ENCODE measurements at places on chromosomes 4 and X. TPM values are rescaled to one million over a fixed set of nuclear protein-coding genes. Genes with fewer than 3 reads are reported as not detected.
A peak's percentile ranks its signal among the peaks of the same experiment; 100 is the strongest.

GRCh38 chrX:1618689-1619088 lies 3.8 kb downstream of the ASMT start:
- DNase-seq = no peak

DNA sequence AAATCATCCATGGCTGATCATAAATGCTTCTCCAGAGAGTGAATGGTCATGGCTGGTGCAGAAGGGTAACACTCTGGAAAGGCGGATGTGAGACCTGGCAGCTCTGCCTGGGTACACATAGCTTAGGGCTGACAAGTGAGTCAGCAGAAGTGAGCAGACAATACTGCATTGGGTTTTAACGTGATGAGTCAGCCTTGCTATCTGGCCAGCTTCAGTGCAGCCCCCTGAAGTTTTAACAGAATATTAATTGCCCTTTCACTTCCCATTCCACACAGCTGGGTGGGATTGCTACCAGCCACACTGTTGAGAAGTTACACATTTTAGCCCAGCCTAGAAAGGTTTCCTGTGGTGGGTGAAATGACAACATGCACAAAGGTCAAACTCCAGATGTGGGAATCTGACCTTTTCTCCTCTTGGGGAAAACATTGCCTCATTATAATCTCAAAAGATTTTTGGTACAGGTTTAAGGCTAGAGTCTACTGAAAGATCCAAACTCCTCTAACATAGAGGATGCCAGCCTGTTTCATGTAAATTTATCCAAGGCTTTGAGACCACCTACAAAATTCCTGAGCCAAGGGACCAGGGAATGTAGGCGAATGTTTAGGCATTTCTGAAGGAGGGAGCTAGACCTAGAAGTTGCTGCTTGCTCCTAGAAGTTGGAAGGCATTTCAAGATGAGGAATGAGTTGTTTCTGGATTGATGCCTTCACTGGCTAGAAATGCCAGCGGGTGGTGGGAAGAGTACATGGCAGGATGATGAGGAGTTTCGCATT lies 230.3 kb upstream of the PGRMC2 start:
- DNase-seq = no peak

- DNase-seq = no peak
Observed at GRCh38 chrX:53253293-53254020, 27.9 kb downstream of the IQSEC2 start.

- no peak for DNase-seq
Observed at GRCh38 chr4:126603825-126604224, 1028.9 kb upstream of the INTU start.

GRCh38 chr4:123102897-123103471 lies 180.6 kb upstream of the NUDT6 start:
- DNase-seq = no peak

DNA sequence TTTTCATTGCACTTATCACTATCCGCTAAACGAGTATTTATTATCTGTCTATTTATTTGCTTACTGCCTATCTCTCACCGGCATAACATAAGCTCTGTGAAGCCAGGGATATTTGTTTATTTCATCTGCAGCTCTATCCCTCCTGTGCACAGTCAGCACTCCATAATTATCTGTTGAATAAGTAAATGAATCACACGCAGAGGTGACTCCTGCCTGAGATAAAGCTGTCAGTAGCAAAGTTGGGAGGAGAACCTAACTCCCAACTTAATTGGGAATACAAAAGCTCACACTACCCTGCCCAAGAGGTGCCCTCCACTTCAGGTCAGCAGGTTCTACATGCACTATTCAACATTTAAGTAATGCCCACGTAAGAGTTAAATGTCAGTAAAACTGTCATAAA lies 85.7 kb downstream of the CORIN start:
- DNase-seq = no peak

DNA sequence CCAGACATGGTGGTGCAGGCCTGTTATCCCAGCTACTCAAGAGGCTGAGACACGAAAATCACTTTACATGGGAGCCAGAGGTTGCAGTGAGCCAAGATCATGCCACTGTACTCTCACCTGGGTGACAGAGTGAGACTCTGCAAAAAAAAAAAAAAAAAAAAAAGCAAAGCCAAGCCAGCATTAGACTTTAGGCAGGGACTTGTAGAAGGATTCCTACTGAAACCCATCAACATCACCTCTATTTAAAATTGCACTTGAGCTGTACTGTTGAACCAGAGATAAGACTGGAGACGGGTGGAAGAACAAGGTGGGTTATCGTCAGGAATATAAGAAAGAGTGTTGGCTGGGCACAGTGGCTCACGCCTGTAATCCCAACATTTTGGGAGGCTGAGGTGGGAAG lies 15.7 kb upstream of the AFAP1 start:
- no peak for DNase-seq

- no peak for DNase-seq
Observed at GRCh38 chrX:33272986-33273385, 61.6 kb upstream of the DMD start.

GRCh38 chr4:26093551-26093950 lies 179.5 kb downstream of the SMIM20 start:
- DNase-seq = no peak

GRCh38 chrX:117645639-117646038 lies 471.0 kb downstream of the KLHL13 start:
- no peak for DNase-seq

DNA sequence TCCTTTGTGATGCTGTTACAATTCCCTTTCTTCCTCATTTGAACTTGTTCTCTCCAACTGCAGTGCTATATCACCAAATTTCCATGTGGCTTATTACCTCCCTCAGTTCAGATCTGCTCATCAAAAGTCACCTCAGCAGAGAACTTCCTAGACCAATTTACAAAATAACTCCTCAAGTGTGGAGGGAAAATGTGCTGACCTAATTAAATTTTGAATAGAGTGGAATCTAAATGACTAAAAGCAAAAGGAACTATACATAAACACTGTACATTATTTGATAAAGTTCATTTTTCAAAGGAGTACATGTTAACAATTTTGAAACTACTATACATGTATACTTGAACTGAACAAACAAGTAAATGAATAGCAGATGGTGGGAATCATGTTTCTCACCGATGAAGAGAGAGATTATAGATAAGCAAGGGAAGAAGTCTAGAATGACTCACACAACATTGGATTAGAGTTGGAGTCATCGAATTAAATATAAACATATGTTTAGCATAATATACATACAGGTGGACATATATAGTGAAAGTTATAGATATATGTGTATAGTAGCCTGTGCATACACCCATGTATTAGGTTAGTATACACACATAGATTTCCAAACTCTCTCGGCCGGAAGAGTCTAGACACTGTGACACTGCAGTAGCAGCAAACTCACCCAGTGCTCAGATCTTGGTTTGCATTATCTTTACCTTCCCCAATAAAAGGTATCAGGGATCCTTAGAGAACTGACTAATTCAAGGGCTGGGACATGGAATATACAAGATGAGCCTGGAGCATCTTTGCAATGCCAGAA lies 318.7 kb downstream of the PCDH18 start:
- DNase-seq = no peak

GRCh38 chr4:25981749-25982148 lies 67.7 kb downstream of the SMIM20 start:
- DNase-seq = no peak

GRCh38 chr4:125789023-125789422 lies 474.3 kb downstream of the FAT4 start:
- DNase-seq = no peak

DNA sequence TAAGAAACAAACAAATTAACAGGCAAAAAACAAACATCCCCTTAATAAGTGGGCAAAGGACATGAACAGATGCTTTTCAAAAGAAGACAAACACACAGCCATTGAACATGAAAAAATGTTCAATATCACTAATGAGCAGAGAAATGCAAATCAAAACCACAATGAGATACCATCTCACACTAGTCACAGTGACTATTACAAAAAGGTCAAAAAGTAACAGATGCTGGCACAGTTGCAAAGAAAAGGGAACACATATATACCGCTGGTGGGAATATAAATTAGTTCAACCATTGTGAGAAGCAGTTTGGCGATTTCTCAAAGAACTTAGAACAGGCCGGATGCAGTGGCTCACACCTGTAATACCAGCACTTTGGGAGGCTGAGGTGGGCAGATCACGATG lies 146.1 kb upstream of the NEIL3 start:
- DNase-seq = no peak

DNA sequence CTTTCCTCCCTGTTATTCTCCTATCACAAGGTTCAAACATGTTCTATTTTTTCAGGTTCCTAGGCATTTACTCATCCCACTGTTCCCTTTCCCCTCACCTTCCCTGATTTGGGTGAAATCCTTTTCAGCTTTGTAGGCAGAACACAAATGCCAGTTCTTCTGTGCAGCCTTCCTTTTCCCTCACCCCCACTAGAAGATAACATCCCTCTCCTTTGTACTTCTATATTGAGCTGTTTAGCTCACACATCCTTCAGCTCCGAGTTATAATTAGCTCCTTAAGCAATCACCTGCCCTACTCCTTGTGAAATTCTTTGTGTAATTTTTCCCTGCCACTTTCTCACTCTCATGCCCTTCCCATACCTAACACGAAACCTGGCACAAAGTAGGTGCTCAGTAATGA lies 240.9 kb downstream of the AR start:
- DNase-seq = no peak

DNA sequence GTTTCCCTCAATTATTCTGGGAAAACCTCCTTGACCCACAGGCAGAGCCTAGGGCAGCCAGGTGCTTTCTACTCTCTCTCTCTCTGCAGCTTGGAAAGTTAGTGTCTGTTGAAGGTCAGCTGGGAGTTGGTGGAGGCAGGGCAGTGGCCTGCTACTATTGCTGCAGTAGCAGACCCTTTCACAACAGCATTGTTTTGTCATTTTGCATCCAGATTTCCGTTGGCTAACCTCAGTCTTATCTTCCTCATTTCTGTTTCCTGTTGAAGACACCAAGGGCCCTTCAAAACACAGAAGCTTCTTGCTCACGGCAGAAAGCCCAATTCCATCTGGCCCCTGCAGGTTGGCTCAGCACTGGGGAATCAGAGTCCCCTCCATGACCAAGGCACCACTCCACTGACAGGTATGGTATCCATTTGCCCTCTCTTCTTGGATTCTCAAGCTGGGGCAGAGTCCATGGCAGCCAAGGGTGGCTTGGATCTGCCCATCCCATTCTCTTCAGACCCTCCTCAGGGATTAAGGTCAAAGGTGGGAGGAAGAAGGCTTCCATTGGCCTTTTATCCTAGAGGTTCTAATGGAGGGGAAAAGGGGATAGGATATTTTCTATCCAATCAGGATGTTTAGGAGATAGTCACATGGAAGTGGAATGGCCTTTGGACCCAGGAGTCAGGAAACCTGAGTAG lies 24.6 kb downstream of the VSIG4 start:
- no peak for DNase-seq

DNA sequence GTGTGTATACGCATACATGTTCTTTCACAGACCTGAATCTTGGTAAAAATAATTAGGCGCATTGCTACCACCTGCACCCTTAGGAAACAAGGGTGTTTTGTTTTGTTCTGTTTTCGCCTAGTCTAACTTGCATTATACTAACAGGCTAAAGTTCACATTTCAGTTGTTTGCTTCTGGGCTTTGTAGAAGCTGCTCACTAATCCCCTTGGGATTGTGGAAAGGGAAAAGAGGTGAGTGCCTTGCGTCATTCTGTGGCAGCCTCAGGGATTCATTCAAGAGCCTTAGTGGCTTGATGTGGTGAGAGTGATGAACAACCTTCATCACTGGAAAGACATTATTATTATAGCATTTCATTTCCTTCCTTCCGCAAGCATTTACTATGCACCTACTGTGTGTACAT lies 331.1 kb downstream of the ADGRL3 start:
- no peak for DNase-seq

GRCh38 chr4:16437836-16438235 lies 211.6 kb upstream of the TAPT1 start:
- no peak for DNase-seq

- no peak for DNase-seq
Observed at GRCh38 chr4:14742054-14742453, 260.2 kb upstream of the CPEB2 start.

- DNase-seq = no peak
Observed at GRCh38 chrX:119482041-119482440, 13.8 kb downstream of the SLC25A5 start.

DNA sequence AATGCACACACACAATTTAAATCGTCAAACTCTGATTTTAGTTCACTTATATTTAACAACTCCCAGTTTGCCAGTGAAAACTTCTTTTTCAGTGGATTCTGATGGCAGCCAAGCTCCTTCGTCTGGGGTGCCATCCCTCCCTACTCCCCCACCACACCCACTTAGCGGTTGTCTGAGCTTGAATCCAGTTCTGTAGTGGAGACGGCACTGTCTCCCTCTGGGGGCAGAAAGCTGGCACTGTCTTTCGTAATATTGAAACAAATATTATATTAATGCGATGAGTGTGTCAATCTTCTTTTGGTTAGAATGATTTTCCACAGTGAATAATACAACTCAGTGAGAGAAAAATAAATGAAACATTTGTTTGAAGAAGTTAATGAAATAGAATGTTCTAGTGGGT lies 5.4 kb downstream of the MEPE start:
- no peak for DNase-seq

GRCh38 chrX:130975947-130976346 lies 72.9 kb upstream of the ENOX2 start:
- peak; percentile 64 for DNase-seq

GRCh38 chr4:21768349-21769310 lies 179.9 kb downstream of the KCNIP4 start:
- peak; percentile 28 for DNase-seq

DNA sequence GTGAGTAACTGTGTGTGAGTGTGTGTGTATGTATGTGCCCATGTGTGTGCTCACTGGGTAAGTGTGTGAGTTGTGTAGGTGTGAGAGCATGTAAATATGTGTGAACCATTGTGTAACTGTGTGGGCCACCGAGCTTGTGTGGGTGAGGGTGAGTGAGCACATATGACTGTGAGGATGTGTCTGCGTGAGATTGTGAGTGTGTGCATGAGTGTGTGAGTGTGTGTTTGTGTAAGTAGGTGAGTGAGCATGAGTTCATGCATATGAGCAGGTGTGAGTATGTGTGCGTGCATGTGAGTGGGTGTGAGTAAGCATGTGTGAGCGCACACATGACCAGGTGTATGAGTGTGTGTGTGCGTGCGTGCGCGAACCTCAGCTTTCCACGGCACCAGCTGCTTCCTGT lies 1.4 kb upstream of the ATP2B3 start:
- no peak for DNase-seq

Gene CD38
- 0.11 TPM for total RNA-seq

Gene DKC1
- total RNA-seq = 83.5 TPM

Gene HTR2C
- 0.07 TPM for total RNA-seq

Gene IL1RAPL1
- total RNA-seq = 2.7 TPM

Gene SORCS2
- total RNA-seq = 1.2 TPM

Gene IL9R
- not detected for total RNA-seq

Gene CC2D2A
- 26.2 TPM for total RNA-seq

Gene MAGEC1
- not detected for total RNA-seq

Gene HSFX4
- not detected for total RNA-seq

Gene SPANXN3
- total RNA-seq = not detected

Gene SCML1
- 17.1 TPM for total RNA-seq

Gene SYTL5
- not detected for total RNA-seq

Gene NAT8L
- 18.8 TPM for total RNA-seq

Gene TMPRSS11B
- not detected for total RNA-seq

Gene CLNK
- total RNA-seq = not detected

Gene PLP1
- 265 TPM for total RNA-seq

Gene C4orf50
- 0.02 TPM for total RNA-seq

Gene MAGEA12
- total RNA-seq = not detected

All from neural crest cell (in vitro differentiated cells).